ENCODE measurements at places on chromosomes 2 and 18.

GRCh38 chr2:132593171-132593570 lies 76.8 kb downstream of the LYPD1 start:
- DNase-seq, result no peak

DNA sequence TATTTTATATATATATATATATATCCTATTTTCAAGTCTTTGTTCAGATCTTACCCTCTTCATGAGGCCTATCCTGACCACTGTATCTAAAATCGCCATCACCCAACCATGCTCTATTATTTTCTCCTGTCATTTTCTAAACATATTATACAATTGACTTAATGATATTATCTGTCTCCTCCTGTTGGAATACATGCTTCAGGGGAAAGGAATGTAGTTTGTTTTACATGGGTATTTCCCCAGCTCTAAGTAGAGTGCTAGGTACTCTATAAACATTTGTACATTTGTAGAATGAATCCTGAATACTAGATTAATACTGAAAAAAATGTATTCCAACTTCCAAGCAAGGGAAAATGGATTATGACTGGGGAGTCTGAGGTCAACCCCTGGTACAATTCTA lies 26.2 kb downstream of the TTC21B start:
- DNase-seq, result no peak

GRCh38 chr2:11342551-11343367 lies 1.7 kb downstream of the ROCK2 start:
- DNase-seq, result no peak

DNA sequence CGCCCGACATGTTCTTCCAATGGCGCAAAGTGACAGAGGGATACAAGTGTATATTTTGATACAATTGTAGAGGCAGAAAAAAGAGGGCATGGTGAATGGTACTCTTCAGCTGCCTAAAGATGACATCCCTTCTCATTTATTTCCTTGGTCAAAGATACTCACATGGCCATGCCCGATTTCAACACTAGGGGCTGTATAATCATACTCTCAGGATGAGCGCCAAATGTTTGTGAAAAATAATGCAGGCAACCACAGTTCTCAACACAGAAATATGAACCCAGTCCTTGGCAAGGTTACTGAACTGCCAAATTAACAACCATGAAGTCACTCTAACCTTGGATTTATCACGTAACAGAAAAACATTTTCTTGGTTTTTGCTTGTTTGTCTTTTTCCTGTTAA lies 204.4 kb downstream of the CCDC102B start:
- no peak for DNase-seq

- no peak for DNase-seq
Measured at GRCh38 chr2:172513524-172513900, 42.4 kb upstream of the PDK1 start.

DNA sequence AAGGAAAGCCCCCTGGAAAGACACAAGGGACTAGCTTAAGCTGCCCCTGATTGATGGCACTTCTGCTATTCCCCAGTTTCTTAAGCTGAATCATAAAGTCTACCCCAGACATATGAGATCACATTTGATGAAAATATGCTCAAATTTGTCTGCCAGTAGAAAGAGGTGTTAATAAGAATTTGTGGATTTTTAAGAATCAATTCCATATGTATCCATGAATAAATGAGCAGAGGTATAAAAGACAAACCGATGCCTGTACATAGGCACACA lies 119.9 kb downstream of the CCBE1 start:
- no peak for DNase-seq

DNA sequence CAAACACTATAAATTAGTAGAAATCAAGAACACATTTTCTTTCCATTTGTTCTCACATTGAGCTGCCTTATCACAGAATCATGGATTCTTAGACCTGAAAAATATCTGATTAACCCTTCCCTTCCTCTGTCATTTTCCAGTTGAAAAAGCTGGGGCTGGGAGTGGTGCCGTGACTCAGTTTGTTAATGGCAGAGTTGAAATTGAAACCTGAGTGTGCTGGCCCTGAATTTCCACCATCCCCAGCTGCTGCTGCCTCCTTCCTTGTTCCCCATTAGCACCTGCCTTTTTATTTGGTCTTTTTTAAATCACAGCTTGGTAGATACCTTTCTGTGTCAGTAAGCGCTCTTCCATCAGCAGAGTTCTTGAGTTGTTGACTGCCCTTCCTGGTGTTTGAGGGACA lies 10.6 kb downstream of the FARP2 start:
- DNase-seq, result no peak

GRCh38 chr2:85605406-85606115 lies 3.1 kb upstream of the TMEM150A start:
- no peak for DNase-seq

DNA sequence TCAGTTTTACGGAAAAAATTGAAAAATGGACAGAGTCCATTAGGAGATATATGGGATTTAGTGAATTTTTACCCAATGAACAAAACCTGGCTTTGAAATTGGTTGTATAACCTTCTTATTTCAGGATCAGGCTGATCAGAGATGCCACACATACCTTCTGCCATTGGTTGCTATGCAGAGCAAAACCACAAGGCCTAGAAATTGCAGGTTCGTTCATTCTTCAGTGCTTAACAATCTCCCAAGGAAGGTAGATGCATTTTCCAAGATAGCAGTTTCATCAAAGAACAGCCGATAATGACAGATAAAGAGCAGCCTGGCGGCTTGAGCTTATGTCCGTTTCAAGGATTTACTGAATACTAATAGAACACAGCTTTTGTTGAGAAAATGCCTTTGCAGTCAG lies 868.8 kb downstream of the EPHA4 start:
- no peak for DNase-seq

- DNase-seq, result peak; percentile 14
Measured at GRCh38 chr2:26978061-26978596, 7.7 kb downstream of the MAPRE3 start.

- no peak for DNase-seq
Measured at GRCh38 chr2:190283783-190284182, 35.8 kb downstream of the HIBCH start.

- no peak for DNase-seq
Measured at GRCh38 chr2:191314697-191315364, 69.6 kb downstream of the MYO1B start.

- no peak for DNase-seq
Measured at GRCh38 chr2:1816414-1816911, 72.1 kb upstream of the PXDN start.

DNA sequence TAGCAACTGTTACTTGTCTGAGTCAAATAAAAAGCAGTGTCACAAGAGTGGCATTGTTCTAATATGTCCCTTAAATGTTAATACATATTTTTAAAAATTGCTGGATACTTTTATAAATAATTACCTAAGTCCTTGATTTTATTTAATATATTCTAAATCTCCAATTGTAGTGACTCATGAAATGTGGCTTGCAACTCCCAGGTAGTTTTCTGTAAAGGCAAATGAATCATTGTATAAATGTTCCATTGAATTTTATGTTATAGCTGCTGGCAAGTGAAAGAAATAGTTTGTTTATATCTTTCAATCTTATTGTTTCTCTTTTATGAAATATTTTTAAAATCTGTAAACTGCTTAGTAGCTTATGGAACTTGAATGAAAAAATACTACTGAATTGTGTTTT lies 32.7 kb upstream of the C1GALT1C1L start:
- no peak for DNase-seq

- no peak for DNase-seq
Measured at GRCh38 chr2:163906410-163906809, 170.6 kb upstream of the FIGN start.

GRCh38 chr2:66082581-66082980 lies 352.3 kb upstream of the MEIS1 start:
- DNase-seq, result no peak

DNA sequence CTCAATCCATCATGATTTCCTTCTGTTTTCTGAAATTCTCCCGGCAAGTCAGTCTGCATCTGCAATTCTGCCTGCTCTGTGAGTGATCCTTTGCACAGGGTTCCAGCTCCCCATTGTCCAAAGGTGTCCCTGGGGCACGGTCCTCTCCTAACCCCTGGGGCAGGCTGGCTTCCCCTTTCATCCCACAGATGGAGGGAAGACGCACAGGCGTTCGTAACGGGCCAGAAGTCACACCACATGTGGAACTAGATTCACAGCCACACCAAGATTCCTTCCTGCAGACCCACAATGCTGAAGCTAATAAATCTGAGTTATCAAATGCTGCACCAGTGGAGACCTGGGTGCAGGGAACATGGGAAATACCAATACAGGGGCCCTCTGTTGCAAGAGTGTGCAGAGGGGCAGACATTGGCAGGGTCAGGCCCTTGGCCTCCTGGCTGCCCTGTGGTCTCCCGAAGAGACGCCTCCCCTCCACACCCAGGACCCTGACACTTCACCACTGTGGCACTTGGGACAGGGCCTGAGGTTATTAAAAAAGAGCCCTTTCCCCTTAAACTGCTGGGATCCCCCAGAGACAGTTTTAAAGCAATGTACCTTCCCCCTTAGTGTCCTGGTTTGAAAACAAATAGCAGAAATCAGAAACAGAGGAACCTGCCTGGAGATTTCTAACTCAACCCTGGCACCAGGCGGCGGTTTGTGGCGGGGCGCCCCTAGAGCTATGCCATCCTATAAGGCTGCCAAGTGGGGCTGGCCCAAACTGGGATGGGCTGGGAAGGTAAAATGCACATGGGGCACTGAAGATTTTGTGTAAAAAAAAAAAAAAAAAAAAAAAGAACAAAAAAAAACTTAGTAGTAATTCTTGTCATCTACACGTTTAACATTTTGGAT lies 15.4 kb downstream of the ZNF516 start:
- no peak for DNase-seq

DNA sequence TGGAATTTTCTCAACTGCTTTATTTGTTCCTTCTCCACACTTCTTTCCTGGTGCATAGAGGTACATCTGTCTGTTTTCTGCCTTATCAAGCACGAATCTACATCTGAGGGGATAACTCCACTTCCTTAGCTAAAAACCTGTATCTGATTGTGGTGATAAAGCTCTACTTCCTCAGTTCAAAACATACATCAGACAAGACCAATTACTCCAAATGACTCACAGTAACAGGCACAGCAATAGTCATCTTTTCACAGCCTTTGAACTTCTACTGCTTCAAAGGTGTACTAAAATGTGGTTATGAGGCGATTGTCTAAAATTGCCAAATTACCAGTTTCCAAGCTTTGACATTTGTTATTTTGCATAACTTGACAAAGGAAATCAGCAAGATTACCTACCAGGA lies 803.6 kb upstream of the ZEB2 start:
- no peak for DNase-seq

- DNase-seq, result peak; percentile 18
Measured at GRCh38 chr2:134368009-134368817, 114.3 kb downstream of the MGAT5 start.

- no peak for DNase-seq
Measured at GRCh38 chr2:36780231-36780839, 83.8 kb downstream of the VIT start.

- DNase-seq, result no peak
Measured at GRCh38 chr2:172938713-172939375, 136.8 kb upstream of the MAP3K20 start.

DNA sequence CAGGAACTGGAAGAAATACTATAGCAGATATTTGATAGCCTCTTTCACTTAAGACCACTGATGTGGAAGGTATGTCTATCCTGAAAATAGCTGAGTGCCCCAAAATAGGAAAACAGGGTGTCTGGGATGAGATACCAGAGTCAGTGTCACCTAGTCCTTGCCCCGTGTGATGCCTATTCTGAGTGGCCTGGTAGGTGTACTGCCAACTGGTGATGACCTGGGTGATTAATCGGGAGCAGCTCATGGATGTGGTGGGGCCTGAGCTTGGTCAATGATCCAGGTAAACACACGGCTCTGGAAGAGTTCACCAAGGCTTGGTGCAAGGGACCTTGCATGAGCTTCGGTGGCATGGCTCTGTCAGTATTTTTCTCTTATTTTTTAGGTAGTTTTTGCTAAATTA lies 95.2 kb downstream of the TANC1 start:
- no peak for DNase-seq

GRCh38 chr2:112121682-112122254 lies 16.4 kb upstream of the FBLN7 start:
- peak; percentile 2 for DNase-seq

GRCh38 chr2:70830366-70830765 lies 5.2 kb downstream of the CD207 start:
- no peak for DNase-seq

GRCh38 chr2:233422050-233422639 lies 67.9 kb downstream of the DGKD start:
- peak; percentile 26 for DNase-seq

GRCh38 chr2:69017835-69018234 lies 4.9 kb downstream of the ANTXR1 start:
- DNase-seq, result no peak

DNA sequence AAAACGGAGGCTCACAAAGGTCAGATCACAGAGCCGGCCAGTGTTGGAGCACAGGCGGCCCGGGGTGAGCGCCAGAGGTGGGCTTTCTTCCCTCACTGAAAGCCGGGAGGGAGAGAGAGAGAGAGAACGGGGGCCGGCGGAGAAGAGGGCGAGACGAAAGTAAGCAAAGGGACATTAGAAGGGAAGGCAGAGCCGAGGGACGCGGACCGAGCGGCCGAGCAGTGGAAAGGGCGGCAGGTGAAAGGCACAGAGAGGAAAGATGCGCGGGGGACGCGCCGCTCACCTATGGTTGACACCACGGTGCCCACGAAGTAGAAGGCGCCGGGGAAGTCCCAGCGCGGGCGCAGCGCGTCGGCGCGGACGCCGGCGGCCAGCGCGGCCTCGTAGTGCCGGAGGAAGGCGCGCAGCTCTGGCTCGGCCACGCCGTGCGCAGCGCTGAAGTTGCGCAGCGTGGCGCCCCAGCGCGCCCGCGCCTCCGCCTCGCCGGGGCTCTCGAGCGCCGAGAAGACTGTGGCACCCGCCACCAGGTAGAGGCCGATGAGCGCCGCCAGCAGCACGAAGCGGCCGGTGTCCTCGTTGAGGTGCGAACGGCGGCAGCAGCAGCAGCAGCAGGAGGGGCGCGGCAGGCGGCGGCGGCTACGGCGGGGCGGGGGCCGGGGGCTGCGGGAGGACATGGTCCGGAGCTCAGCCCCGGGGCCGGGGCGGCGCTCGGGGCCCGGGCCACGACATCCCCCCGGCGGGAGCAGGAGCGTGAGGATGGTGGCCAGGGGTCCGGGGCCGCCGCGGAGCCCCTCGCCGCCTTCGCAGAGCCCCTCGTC lies 166.9 kb downstream of the MSH2 start:
- no peak for DNase-seq

DNA sequence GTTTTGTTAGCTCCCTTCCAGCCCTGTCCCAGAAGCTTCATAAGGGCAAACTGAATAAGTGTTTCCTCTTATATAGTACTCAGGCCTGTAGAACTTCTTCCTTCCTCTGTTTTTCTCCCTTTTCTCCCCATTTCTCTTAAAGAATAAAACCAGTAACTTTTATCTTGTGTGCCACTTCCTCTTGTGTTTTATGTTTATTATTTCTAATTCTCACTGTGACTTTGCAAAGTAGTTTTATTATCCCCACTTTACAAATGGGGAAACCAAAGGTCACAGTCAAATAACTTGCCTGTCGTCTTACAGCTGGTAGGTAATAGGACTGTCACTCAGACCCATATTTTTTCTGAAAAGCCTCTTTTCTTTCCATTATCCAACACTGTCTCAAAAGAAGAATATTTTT lies 42.4 kb downstream of the RBBP8 start:
- no peak for DNase-seq

GRCh38 chr2:138742441-138743057 lies 37.6 kb downstream of the NXPH2 start:
- DNase-seq, result no peak

Measured in NCI-H2107 (cell line).